ENCODE measurements at places on chromosomes 7 and 10. TPM values are rescaled to one million over a fixed set of nuclear protein-coding genes. Genes with fewer than 3 reads are reported as not detected.

CUZD1 gene
- 3.4 TPM for total RNA-seq

COL13A1 gene
- not detected for total RNA-seq

OR2A42 gene
- total RNA-seq, result not detected

MMP21 gene
- total RNA-seq, result 0.20 TPM

DNA sequence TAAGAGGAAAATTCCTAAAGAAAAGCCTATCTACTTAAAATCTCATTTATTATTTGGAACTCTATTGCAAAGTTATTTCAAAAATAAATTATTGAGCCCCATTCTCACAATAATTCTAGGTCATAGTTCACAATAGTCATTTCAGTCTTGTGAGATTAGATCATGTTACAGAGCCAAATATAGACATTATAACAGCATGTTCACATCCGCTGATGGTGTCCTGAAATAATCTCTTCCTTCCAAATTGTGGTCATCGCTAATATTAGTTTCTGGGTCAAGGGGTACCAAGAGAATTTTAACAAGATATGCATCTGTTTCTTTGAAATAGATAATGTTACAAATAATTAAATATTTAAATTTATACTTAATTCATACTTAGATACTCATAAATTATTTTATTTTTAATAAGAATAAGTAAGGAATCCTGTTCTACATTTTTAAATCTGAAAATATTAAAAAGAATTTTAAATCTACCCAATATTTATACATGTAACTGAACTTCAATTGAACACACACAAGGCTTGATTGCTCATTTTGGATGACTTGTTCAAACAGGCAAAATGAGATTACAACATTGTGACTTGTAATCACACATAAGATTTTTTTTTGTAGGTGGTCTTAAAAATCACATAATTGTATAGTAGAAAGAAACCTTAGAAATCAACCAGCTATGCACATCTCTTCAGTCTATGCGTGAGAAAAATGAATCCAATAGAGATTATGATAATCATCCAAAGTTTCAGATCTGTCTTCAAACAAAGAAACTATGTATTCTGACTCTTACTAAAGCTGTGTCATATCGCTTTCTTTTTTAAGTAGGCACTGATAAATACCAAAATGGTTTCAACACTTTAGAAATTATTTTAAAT lies 13.1 kb downstream of the GNAT3 start:
- H3K4me3 ChIP-seq, result no peak overlapping the region
- no peak for DNase-seq
- no peaks in the 10 kb centered on the region for H3K27me3 ChIP-seq

DNA sequence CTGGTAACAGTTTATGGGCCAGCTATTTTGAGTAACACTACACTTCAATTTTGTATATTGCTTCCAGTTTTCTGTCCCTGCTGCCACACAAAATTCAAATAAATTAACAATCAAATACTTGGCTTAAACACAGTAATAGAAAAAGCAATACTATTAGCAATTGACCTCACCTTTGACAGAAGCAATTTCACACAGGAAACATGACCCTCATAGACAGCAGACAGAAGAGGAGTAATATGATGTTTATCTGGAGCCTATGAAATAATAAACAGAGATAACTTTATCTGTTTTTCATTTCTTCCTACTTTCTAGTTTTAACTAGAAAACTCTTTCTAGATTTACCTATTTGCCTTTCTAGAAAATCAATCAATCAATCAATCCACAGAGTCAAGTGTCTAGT lies 26.7 kb downstream of the MTPN start:
- H3K27me3 ChIP-seq, result no peaks in the 10 kb centered on the region
- no peak overlapping the region for H3K27ac ChIP-seq
- peaks cover 38% of the 10 kb centered on the region for H3K36me3 ChIP-seq
- no peak overlapping the region for H3K4me3 ChIP-seq
- DNase-seq, result no peak

DNA sequence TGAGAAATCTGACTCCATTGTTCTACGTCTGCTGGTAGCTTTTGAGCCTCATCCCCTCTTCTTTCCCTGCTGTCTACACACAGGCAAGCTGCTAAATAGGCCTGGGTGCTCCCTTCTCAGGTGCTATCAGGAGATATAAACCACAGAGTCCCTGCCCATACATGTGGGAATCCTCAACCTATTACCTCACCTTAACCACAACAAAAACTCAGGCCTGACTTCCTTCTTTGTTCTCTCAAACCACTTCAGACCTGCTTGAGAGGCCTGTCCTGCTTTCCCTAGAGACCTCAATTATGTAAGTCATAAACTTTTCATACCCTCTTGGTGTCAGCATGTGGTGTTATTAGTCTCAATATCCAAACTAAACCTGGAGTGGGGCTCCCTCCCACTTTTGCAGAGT lies 75.0 kb upstream of the MAGI2 start:
- H3K4me3 ChIP-seq, result no peak overlapping the region
- no peak overlapping the region for H3K27ac ChIP-seq
- DNase-seq, result no peak
- H3K4me1 ChIP-seq, result no peaks in the 10 kb centered on the region
- H3K27me3 ChIP-seq, result no peaks in the 10 kb centered on the region
- H3K36me3 ChIP-seq, result no peaks in the 10 kb centered on the region

GRCh38 chr7:41870461-41871138 lies 167.7 kb upstream of the INHBA start:
- H3K36me3 ChIP-seq, result peaks cover 4% of the 10 kb centered on the region
- H3K4me3 ChIP-seq, result no peak overlapping the region
- H3K4me1 ChIP-seq, result peaks cover 21% of the 10 kb centered on the region
- H3K27me3 ChIP-seq, result peaks cover 12% of the 10 kb centered on the region

DNA sequence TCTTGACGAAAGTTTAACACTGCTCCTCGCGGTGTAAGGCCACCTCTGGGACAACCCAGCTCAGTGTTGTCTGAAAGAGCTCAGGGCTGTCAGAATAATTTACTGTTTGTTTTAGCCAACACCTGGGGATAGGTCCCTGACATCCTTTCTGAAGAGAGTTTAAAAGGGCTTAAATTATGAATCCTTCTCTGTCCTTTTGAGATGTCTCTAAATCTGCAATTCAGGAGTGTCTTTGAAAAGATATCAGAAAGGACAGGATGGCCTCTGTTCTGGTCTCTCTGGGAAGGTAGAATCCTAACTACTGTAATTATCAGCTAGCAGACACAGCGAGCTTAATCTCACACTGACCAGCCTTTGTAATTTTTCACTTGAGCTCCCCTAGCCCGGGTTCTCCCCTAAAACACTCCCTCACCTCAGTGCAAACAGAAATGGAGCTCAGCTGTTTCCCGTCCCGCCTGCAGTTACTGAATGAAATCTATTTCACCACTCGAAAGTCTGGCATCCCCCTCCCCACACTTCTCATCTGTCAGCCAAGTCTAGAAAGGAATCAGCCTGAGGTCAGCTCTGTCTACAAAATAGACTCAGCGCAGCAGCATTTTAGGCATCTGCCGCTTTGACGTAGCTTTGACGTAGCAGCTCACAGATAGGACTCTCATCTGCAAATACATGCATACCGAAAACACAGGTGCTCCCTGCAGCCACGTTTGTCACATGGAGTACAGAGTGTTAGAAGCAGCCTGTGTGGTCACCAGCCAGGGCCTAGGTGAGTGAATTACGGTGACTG lies 4.8 kb downstream of the DYNC2I1 start:
- peaks cover 2% of the 10 kb centered on the region for H3K36me3 ChIP-seq
- peak overlapping the region; percentile 23 for H3K27ac ChIP-seq
- H3K4me1 ChIP-seq, result peaks cover 54% of the 10 kb centered on the region

GRCh38 chr10:103806395-103807187 lies 48.8 kb downstream of the SH3PXD2A start:
- peaks cover 2% of the 10 kb centered on the region for H3K27me3 ChIP-seq
- H3K4me1 ChIP-seq, result peaks cover 8% of the 10 kb centered on the region
- no peaks in the 10 kb centered on the region for H3K36me3 ChIP-seq

DNA sequence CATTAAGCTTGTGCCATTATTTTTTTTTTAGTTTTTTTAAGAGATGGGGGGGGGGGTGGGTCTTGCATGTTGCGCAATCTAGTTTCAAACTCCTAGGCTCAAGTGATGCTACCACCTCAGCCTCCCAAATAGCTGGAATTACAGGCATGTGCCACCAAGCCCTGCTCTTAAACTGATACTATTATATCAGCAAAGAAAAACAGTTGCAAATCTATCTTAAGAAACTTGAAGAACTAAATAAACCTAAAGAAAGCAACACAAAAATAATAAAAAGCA lies 47.5 kb downstream of the BRAF start:
- H3K27me3 ChIP-seq, result peaks cover 1% of the 10 kb centered on the region
- H3K4me3 ChIP-seq, result no peak overlapping the region
- peaks cover 18% of the 10 kb centered on the region for H3K4me1 ChIP-seq
- peaks cover 22% of the 10 kb centered on the region for H3K36me3 ChIP-seq
- no peak for DNase-seq

- H3K36me3 ChIP-seq, result no peaks in the 10 kb centered on the region
- no peaks in the 10 kb centered on the region for H3K4me1 ChIP-seq
- H3K27ac ChIP-seq, result no peak overlapping the region
- H3K27me3 ChIP-seq, result no peaks in the 10 kb centered on the region
- no peak overlapping the region for H3K4me3 ChIP-seq
These were observed 101.9 kb upstream of the NPS start for GRCh38 chr10:127447197-127447596.

DNA sequence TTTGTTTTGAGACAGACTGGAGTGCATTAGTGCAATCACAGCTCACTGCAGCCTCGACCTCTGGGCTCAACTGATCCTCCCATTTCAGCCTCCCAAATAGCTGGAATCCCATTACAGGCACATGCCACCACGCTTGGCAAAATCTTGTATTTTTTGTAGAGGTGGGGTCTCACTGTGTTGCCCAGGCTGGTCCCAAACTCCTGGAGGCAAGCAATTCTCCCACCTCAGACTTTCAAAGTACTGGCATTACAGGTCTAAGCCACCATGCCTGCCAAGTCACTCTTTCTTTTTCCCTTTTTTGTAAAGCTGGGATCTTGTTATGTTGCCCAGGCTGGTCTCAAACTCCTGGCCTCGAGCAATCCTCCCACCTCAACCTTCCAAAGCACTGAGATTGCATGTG lies 8.3 kb upstream of the NPC1L1 start:
- no peak for DNase-seq
- H3K36me3 ChIP-seq, result no peaks in the 10 kb centered on the region
- peaks cover 2% of the 10 kb centered on the region for H3K4me1 ChIP-seq
- peaks cover 17% of the 10 kb centered on the region for H3K27me3 ChIP-seq

DNA sequence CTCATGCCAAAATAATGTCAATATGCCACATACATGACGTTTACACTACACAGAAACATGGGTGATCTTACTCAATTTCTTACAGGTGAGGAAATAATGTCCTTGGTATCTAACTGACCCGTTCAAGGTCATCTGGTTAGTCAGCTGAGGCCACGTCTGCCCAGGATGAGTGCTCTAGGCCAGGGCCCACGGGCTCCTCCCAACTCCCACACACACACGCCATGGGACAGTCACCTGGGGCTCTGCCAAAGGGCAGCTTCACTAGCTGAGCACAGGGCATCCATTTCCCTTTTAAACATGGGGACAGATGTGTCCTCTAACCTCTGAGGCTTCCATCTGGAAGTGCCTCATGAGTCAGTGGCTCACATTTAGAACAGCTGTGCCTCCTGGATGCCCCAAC lies 123.9 kb downstream of the TNS3 start:
- H3K27ac ChIP-seq, result no peak overlapping the region
- no peaks in the 10 kb centered on the region for H3K36me3 ChIP-seq
- no peak overlapping the region for H3K4me3 ChIP-seq
- no peak for DNase-seq
- H3K27me3 ChIP-seq, result peaks cover 6% of the 10 kb centered on the region

DNA sequence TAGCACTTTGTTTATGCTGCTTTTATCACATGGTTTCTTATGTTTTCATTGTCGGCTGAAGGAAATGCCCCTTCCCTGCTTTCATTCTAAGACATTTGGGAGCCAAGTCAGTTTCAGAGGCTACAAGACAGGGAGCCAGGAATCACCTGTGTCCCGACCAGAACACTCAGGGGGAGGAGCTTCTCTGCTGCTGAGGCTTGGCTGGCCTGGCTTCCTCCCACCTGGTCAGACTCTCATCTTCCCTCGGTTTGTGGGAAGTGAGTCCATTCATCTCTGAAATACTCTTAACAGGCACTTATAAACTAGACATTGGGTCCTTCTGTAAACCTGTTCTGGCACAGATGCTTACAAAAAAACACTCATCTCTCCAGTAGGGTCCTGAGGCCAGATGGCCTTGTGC lies 19.6 kb upstream of the GOLGA7B start:
- no peaks in the 10 kb centered on the region for H3K36me3 ChIP-seq
- H3K4me3 ChIP-seq, result no peak overlapping the region
- peaks cover 20% of the 10 kb centered on the region for H3K4me1 ChIP-seq
- H3K27me3 ChIP-seq, result peaks cover 2% of the 10 kb centered on the region
- H3K27ac ChIP-seq, result peak overlapping the region; percentile 54
- DNase-seq, result no peak

- DNase-seq, result no peak
- peaks cover 19% of the 10 kb centered on the region for H3K27me3 ChIP-seq
- no peak overlapping the region for H3K4me3 ChIP-seq
- H3K27ac ChIP-seq, result no peak overlapping the region
These were observed 3.5 kb downstream of the NRCAM start for GRCh38 chr7:108452707-108453106.

GRCh38 chr7:133140994-133141595 lies 59.2 kb upstream of the CHCHD3 start:
- H3K4me3 ChIP-seq, result no peak overlapping the region
- H3K27ac ChIP-seq, result no peak overlapping the region
- H3K4me1 ChIP-seq, result peaks cover 3% of the 10 kb centered on the region
- H3K27me3 ChIP-seq, result peaks cover 23% of the 10 kb centered on the region
- DNase-seq, result no peak
- no peaks in the 10 kb centered on the region for H3K36me3 ChIP-seq

- no peaks in the 10 kb centered on the region for H3K36me3 ChIP-seq
- H3K4me3 ChIP-seq, result no peak overlapping the region
- no peaks in the 10 kb centered on the region for H3K4me1 ChIP-seq
- H3K27ac ChIP-seq, result no peak overlapping the region
These were observed 28.2 kb downstream of the BAMBI start for GRCh38 chr10:28705472-28705871.

DNA sequence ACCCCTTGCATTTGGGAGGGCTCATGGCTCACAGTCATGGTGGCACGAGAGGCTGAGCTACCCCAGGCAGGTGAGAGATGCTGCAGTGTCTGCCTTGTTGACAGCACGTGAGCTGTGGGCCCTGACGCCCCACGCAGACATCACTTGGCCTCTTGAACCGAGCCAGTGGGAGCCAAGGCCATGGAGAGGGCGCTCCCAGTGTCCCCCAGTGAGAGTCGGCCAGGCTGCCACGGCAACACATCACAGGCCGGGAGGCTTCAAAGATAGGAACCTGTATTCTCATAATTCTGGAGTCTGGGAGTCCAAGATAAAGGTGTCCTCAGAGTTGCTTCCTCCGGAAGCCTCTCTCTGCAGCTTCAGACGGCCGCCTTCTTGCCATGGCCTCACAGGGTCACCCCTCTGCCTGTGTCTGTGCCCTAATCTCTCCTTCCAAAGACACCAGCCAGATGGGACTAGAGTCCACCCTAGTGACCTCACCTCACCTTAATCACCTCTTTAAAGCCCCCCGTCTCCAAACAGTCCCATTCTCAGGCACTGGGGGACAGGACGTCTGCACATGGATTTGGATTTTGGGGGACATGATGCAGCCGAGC lies 119.6 kb downstream of the KLF6 start:
- H3K4me3 ChIP-seq, result no peak overlapping the region
- DNase-seq, result no peak
- H3K27ac ChIP-seq, result no peak overlapping the region
- peaks cover 9% of the 10 kb centered on the region for H3K27me3 ChIP-seq
- peaks cover 35% of the 10 kb centered on the region for H3K4me1 ChIP-seq

All from activated naive CD8-positive, alpha-beta T cell treated with anti-CD3 and anti-CD28 coated beads, Interleukin-2, amount 10 ng/mL, durations not matched to agents 7 days and 5 days (primary cell).